ENCODE measurements at places on chromosomes 11 and 22.
A peak's percentile ranks its signal among the peaks of the same experiment; 100 is the strongest.

- DNase-seq: no peak
Measured at GRCh38 chr11:87966694-87967093, 208.5 kb downstream of the RAB38 start.

- no peak for DNase-seq
Measured at GRCh38 chr11:82719361-82720105, 14.1 kb downstream of the FAM181B start.

- DNase-seq: no peak
Measured at GRCh38 chr11:123054301-123055065, 7.5 kb downstream of the HSPA8 start.

GRCh38 chr11:58567889-58568512, 7.7 kb downstream of the LPXN start:
- DNase-seq: no peak

DNA sequence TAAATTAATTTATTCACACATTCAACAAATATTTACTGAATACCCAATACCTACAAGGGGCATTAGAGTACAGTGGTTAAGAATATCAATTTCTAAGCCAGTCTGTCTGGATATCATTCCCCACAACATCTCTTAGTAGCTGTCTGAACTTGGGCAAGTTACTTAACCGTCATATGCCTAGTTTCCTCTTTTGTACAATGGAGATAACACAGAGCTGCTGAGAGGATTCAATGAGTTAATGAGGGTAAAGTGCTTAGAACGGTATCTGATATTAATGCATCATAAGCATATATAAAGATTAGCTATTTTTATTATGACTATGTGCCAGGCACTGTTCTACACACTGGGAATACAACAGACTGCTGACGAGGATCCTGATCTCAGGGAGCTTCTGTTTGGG, 116.4 kb downstream of the APOL5 start:
- no peak for DNase-seq

- peak; percentile 50 for DNase-seq
Measured at GRCh38 chr22:50200461-50201190, at the start of gene SELENOO. SELENOO (plus strand) TSS chr22:50201011; CDS start chr22:50201037, 26 bp downstream.

- DNase-seq: no peak
Measured at GRCh38 chr11:88212300-88212699, 37.1 kb upstream of the RAB38 start.

DNA sequence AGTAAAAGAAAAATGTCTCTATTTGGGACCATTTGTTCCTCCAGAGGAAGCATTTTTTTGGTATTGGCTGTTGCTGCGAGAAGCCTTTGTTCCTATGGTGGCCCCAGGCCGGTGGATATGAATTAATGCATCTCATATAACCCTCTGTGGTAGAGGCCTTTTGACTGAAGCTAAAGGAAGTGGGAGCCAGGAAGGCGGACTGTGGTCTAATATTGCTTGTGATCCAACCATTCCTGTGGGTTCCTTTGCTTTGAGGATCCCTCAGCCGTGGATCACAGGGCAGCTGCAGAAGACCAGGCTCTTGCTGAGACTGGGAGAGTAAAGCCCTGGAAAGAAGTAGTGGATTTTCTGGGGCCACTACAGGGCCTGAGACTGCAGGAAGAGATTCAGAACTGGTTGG, 68.3 kb upstream of the NAV2 start:
- no peak for DNase-seq

- DNase-seq: no peak
Measured at GRCh38 chr11:96341211-96342013, 1.6 kb downstream of the MAML2 start.

DNA sequence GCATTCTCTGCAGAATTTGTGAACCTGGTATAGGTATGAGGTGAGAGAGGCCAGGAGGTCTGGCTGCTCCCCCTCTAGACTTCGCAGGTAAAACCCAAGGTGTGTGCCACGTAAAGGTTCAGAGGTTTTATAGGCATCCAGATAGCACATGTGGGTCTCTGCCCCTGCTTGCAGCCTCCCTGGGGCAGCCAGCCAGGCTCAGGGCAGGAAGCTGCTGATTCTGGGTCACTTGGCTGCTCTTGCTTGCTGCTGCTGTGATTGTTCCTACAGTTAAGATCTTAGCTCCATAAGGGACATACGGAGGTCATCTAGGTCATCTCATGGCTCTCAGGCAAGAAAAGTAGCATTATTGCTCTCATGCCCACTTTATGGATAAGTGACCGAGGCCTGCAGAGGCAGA, 30.2 kb downstream of the ZBTB16 start:
- DNase-seq: no peak

- no peak for DNase-seq
Measured at GRCh38 chr11:45646275-45646927, 19.0 kb downstream of the CHST1 start.

All from cortex of kidney (tissue), 1 donor.